ENCODE measurements at places on chromosomes 7 and 10. TPM values are rescaled to one million over a fixed set of nuclear protein-coding genes. Genes with fewer than 3 reads are reported as not detected.

Gene SH2D4B
- total RNA-seq, result 0.23 TPM

DNA sequence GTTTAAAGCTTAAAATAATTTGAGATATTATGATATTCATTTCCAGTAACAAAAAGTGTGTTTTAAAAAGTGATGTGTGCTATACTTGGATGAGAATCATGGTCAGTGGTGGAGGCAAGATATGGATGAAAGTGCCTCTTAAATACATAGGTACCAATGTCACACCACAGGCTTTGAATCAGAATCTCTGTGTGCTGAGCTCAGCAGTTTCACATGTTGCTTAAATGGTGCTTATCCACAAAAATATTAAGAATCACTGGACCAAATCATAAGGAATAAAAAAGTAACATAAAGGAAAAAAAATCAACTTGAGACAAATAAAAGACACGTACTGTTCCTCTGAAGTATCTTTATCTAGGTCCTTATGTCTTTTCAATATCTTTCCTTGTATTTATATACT lies 850.5 kb upstream of the POT1 start:
- H3K4me1 ChIP-seq, result no peaks in the 10 kb centered on the region
- H3K27me3 ChIP-seq, result no peaks in the 10 kb centered on the region
- no peak for DNase-seq
- H3K36me3 ChIP-seq, result no peaks in the 10 kb centered on the region
- no peak overlapping the region for H3K4me3 ChIP-seq
- H3K27ac ChIP-seq, result no peak overlapping the region

Gene CYP3A5
- total RNA-seq, result 5.7 TPM

DNA sequence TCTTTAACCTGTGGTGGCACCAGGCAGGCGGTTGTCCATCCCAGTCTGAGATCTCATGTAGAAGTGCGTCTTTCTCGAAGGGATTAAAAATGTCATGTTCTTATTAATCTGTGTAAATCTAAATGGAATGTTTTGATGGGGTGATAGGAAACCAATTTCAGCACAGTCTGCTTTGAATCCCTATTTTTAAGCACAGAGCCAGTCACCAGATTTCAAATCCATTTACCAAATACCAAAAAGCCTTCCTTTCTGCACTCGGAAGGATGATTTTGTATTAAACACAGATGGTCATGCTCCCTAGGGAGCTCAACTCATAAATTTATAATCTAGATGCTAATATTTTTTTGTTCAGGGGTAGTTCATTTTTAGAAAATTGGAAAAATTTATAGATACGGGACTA lies 160.6 kb upstream of the AOAH start:
- no peak overlapping the region for H3K27ac ChIP-seq
- H3K27me3 ChIP-seq, result no peaks in the 10 kb centered on the region
- no peaks in the 10 kb centered on the region for H3K4me1 ChIP-seq
- no peak overlapping the region for H3K4me3 ChIP-seq

Gene CNPY1
- not detected for total RNA-seq

DNA sequence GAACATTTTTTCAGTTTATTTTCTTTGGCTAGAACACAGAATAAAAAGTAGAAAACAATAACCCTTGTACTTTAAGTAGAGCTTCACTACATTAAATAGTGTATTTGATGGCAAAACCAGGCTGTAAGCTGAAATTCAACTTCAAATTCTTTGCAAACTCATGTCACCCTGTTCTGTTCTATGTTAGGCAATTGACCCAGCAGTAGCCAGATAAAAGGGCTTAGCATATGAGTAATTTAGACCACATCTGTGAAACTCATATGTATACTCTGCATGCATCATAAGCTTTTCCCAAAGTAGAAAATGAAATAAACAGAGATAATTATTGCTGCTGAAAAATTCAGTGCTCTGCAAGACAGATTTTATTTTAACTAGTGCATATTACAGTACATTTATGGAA lies 150.2 kb downstream of the GNAI1 start:
- no peak overlapping the region for H3K27ac ChIP-seq
- H3K4me1 ChIP-seq, result no peaks in the 10 kb centered on the region
- H3K36me3 ChIP-seq, result no peaks in the 10 kb centered on the region
- DNase-seq, result no peak
- H3K4me3 ChIP-seq, result no peak overlapping the region
- no peaks in the 10 kb centered on the region for H3K27me3 ChIP-seq

Gene CHPF2
- 53.8 TPM for total RNA-seq

GRCh38 chr7:128424686-128425275 lies 15.0 kb upstream of the IMPDH1 start:
- H3K27ac ChIP-seq, result no peak overlapping the region
- H3K36me3 ChIP-seq, result no peaks in the 10 kb centered on the region
- no peak overlapping the region for H3K4me3 ChIP-seq
- H3K27me3 ChIP-seq, result no peaks in the 10 kb centered on the region
- H3K4me1 ChIP-seq, result no peaks in the 10 kb centered on the region
- no peak for DNase-seq

All from left lung (tissue), 14 donors.